SHP77 treated with DMSO at 0.1 percent for 48 hours (cell line): ENCODE measurements at places on chromosomes 16 and 17.

GRCh38 chr17:44795928-44796327, 34.2 kb downstream of the GJC1 start:
- no peak for DNase-seq

GRCh38 chr17:61618950-61619349, 27.9 kb upstream of the NACA2 start:
- no peak for DNase-seq

DNA sequence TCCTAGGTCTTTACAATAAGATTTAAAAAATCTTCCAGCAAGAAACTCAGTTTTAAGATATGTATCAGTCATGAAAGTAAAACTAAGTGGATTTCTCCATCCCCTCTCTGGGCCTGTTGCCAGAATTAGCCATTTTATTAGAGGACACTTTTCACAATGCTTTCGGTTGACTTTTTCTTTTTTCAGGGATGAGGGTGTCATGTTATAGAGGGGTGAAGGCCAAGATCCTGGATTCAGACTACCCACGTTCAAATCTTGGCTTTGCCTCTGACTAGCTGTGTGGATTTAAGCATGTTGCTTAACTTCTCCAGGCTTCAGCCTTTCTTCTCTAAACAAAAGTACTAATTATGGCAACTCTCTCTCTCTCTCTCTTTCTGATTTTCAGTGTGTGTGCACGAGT, 111.7 kb upstream of the COX10 start:
- DNase-seq = no peak

GRCh38 chr16:1559446-1559975, 26.0 kb downstream of the TMEM204 start:
- DNase-seq = no peak

- peak; percentile 68 for DNase-seq
These were observed 34.0 kb downstream of the YPEL2 start for GRCh38 chr17:59365383-59365981.
